ENCODE measurements at places on chromosomes 11 and 22. TPM values are rescaled to one million over a fixed set of nuclear protein-coding genes. Genes with fewer than 3 reads are reported as not detected.

DNA sequence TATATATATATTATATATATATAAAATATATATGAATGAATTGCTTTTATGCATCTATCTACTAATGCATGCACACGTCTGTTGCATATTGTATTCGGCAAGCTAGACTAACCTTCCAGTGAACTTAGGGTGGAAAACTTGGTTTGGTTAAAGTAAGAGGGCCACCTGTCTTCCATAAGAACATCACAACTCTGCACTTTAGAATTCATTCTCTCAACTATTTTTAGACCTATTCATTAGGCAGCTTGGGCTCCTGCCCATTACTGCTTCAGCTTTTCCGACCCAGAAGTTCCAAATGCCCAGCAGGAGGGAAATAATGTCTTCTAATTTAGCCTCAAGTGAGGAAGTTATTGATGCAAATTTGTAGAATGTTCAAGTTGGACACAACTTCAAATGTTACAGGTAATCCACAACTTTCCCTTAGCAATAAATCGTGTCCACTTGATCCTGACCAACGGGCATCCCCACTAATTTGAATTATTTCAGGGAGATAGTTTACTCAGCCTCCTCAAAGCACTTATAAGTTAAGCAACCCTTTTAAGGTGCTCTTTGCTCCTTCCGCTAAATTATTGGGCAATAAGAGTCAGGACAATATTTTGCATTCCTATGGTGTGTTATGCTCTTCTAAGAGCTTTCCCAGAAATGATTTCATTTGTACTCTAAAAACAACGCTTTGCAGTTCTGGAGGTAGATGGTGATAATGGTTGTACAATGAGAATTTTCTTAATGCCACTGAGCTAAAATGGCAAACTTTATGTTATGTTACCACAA is 132.3 kb downstream of the OPCML start:
- no peak for DNase-seq

GRCh38 chr11:71186806-71187205 is 65.6 kb downstream of the SHANK2 start:
- no peak for DNase-seq

DNA sequence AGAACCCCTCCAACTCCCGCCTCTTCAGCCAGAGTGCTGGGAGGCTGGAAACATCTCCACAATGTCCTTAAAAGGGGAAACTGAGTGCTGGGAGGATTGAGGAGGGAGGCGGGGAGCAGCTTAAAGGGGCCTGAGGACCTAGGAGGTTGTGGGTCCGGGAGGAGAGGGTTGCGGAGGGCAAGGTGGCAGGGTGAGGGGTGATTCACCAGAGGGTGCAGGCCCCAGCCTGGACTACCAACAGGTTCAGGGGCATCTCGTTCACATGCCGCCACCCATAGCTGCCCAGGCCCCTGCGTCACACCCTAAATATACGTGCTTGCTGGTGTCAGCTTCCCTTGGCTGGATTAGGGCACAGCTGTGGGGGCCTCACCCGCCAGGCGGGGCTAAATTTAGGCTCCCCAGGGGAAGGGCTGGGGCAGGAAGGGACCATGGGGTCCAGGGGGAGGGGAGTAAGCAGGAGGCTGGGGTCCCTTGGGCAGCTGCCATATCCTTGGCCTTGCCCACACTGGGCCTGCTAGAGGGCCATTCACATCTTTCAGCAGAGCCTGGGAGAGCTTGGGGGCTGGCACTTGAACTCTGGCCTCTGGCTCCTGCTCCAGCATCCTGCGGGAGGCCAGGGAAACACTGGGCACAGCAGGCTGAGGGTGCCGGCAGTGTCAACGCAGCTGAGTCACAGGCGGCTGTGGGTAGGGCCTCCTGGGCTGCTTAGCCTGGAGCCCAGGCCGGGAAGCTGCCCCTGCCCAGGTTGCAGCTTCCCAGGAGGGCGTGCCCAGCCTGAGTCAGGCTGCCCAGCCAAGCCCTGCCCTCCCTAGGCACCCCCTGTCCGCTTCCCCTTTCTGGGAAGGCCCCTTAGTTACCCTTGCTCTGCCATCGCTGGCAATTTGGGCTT is 1.3 kb downstream of the EHBP1L1 start:
- DNase-seq = no peak

ZBTB16 gene
- 26.0 TPM for total RNA-seq

DNA sequence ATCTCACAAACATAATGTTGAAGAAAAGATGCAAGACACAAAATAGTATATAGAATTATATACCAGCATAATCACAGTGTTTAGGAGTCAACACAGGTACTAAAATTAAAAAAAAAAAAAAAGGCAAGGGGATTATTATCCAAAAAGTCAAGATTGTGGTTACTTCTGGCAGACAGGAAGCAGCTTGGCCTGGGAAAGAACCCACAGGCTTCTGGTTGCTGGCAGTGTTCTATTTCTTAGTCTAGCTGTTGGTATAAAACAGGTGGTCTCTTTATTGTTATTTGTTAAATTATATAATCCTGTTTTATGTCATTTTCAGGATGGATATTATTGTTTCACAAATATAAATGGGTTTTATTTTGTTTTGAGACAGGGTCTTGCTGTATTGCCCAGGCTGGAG is 54.0 kb downstream of the C11orf58 start:
- no peak for DNase-seq

IGLL1 gene
- total RNA-seq = not detected

AGBL2 gene
- total RNA-seq = 0.35 TPM

DNA sequence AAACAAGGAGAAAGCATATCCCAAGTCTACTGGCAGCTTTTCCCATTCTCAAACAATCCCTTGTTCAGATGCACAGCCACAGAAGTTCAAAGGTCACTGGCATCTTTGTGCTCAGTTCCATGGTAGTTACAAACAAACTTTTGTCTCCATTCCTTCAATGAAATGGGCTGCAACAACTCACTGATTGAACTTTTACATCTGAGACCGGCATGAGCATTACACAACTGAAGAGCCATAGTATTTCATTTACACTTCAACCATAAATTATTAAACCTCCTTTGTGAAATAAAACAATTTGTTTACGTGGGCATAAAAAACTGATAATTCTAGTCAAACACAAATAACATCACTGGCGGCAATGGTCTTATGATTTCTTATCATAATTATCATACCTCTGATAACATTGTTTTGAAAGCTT is 67.8 kb upstream of the ARHGAP32 start:
- DNase-seq = no peak

GRCh38 chr22:28922540-28923244 is 39.3 kb downstream of the ZNRF3 start:
- DNase-seq = no peak

SEC14L2 gene
- 16.6 TPM for total RNA-seq

DNA sequence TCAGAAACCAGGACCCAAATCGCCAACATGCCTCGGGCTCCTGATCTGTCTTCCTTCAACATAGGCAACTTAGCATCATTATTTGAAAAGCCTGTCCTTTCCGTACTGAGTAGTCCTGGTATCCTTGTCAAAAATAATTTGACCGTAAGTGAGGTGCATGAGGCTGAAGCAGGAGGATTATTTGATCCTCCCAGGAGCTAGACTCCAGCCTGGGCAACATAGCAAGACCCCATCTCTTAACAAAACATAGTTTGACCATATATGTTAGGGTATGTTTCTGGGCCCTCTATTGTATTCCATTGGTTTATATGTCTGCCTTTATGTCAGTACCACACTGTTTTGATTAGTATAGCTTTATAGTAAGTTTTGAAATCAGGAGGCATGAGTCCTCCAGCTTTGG is 112.5 kb downstream of the MICAL3 start:
- no peak for DNase-seq

PATE2 gene
- 3.1 TPM for total RNA-seq

GRCh38 chr11:86151174-86152005 is 82.5 kb upstream of the PICALM start:
- no peak for DNase-seq

DNA sequence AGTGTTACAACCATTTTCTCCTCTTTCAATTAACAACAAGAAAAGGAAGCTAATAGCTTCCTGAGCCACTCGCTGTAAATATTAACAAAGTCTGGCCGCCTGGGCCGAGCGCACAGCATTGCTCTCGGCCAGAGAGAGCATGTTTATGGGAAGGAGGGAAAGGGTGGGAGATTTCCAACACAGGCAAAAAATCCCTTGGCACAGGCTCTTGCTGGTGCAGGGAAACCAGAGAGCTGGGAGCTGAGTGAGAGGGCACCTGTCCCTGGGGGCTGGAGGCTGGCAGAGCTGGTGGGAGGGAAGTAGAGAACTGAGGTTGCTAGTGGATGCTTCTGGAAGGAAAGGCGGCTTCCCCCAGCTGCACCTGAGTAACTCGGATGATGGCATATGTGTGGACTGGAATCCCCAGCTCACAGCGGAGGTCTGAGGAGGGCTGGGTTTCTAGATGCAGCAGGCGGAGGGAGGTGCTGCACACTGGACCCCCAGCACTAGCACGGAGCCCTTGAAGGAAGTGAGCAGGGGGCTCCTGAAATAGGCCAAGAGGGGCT is 59.6 kb downstream of the FLRT1 start:
- DNase-seq = no peak

DNA sequence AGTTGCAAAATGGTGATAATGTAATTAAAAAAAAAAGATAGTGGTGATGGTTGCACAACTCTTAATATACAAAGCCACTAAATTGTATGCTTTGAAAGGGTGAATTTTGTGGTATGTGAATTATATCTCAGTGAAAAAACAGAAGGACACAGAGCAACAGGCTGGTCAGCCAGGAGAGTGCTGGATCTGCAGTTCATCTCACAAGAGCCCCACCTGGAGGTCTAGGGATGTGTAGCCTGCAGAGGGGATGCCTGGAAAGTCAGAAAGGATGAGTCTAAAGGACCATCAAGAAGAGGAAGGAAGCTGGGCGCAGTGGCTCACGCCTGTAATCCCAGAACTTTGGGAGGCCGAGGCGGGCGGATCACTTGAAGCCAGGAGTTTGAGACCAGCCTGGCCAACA is 9.0 kb downstream of the POLR3H start:
- no peak for DNase-seq

CHRM1 gene
- total RNA-seq = not detected

CDKN1C gene
- 8.5 TPM for total RNA-seq

GRCh38 chr22:19875531-19876313 is 21.0 kb upstream of the GNB1L start:
- DNase-seq = no peak

DNA sequence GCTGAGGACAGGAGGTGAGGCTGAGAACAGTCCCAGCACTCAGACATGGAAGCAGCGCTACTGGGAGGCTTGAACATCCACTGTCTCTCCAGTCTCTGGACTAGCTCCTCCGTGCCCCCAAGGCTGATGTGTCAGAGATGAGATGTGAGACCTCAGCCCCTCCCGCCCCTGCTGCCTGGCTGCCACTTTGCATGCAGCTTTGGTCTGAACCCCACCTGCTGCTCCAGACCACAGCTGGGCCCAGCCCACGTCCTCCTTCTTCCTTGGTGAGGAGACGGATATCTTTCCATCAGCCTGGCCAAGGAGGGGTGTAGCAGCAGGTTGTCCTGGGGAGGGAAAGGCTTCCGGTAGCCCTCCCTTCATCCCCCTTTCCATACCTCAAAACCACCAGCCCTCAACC is 148.0 kb upstream of the B3GAT1 start:
- no peak for DNase-seq

GRCh38 chr11:37404231-37404630 is 806.2 kb upstream of the RAG2 start:
- no peak for DNase-seq

DNA sequence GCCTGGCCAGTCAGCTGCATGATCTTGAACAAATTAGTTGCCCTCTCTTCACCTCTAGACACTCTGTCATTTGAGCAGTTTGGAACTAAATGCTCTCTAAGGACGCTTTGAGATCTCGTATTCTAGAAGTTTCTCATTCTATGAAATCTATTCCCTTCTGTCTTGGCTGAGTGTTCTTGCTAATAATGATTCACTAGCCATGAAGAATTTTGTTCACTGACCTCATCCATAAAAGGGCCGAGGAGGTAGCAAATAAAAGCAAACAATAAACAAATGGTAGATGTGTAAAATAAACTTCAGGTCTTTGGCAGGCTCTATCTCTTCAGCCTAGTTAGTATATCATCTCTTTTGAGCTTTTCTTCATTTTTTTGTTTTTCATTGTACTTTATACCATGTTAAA is 76.6 kb downstream of the USP35 start:
- no peak for DNase-seq

DNA sequence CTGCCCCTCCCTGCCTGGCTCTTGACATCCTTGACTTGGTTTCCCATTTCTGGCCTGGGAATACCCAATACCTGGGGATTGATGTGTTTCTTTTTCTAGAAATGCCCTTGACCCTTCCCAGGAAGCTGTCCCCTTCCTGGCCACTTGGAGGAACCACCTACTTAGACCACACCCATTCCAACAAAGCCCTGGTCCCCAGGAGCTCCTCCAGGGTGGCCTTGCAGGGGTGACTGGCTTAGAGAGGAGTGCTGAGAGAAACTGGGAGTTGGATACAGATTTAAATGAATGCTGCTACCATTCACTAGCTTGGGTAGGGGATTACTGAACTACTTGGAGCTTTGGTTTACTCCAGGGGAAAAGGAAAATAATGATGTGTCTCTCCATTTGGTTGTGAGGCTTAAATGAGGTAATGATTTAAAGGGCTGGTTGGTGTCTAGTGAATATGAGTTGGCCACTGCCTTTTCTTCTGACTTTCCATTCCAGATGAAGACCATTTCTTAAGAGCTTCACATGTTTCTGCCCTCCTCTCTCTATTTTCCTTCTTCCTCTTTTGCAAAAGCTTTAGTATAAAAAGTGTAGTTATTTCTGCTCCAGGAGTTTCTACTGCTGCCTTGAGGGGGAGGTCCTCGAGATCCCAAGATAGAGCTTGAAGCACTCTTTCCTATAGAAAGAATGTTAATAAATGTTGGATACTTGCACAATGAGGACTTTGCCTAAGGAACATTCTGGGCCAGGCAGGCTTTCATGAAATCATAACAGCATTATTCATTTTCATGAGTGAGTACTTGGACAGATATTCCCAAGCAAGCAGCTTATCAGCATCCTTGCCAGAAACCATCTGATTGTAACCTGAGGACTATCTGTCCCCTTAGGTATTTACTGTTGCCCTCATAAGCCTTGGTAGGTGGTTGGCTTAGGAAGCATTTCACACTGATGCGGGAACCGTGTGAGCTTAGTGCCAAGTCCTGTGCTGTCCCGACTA is 22.4 kb downstream of the PANX1 start:
- no peak for DNase-seq

Data from esophagus squamous epithelium (tissue), 5 donors.